RKO (cell line): ENCODE measurements at places on chromosomes 16 and 17.

DNA sequence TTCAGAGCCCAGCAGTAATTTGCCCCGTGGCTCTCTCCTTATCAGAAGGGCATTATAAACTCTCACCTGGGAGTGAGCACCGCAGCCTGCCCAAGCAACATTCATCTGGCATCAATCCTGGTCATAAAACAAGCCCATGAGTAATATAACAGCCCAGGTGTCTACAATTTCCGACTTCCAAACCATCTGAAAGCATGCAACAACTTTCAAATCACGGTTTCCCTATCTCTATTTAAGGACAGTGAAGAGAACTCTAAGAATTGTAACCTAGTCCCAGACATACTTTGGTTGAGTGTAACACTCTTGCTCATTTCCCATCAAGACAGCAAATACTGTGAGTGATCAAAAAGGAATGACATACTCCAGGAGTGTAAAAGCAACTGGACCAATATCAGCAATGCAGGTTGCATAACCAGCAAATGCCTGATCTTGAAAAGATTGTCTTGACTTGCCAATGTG lies 487.4 kb upstream of the SOX9 start:
- peak; percentile 8 for DNase-seq

GRCh38 chr17:80704381-80704819 lies 159.8 kb downstream of the RPTOR start:
- DNase-seq, result no peak

- peak; percentile 100 for DNase-seq
These were observed at the start of gene TMUB2 for GRCh38 chr17:44186307-44187130. Gene TMUB2, plus strand, starts transcription at chr17:44186972. Its CDS starts 737 bp downstream, at chr17:44187709.

DNA sequence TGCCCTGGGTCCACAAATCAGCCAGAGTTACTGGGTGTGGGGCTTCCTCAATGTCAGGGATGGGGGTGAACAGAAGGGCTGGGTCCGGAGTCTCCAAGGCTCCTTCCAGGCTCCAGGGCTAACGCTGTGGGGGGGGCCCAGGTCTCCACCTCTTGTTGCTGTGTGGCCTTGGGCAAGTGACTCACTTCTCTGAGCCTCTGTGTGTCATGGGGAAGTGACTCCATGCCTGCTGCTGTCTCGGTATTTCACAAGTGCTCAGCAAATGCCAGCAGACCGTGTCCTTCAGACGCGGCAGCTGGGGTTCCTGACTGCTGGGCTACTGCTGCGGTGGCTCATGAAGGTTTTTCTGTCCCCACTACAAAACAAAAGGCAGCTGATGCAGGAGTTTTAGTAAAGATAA lies 26.6 kb downstream of the JPH3 start:
- peak; percentile 50 for DNase-seq

DNA sequence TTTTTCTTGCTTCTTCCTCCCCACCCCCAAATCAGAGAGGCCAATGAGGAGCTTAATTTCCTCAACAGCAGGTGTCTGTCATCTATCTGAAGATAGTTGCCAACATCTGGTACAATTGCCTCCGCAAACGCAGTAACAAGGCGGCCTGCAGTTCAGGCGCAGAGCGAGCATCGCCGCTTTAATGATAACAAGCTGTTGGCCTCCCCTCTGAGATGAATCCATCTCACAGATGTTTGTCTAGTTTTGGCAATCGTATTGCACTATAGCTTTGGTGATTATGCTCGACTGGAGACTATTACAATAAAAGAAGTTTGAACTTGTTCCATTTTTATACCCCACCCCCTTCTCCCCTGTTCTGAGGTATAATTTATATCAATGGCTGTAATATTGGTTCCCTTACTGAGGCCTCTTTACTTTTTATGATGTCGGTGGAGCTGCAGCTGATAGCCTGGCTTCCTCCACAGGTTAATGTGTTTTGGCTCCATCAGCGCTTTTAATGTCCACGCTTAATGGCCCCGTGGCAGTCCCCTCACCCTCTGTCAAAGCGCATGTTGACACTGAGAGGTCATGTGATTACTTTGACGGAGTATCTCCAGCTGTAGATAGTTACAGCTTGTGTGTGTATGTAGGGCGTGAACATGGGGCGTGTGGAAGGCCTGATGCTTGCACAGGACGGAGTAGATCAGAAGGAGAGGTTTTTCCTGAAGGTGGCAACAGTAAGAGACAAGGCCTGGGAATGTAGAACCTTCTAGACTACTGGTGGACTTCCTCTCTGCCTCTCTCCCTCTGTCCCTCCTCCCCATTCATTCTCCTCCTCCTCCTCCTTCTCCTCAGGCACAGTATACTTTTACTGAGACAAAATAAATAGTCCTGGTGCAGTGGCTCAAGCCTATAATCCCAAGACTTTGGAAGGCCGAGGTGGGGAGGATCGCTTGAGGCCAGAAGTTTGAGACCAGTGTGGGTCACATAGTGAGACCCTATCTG lies 164.7 kb downstream of the MSI2 start:
- no peak for DNase-seq

DNA sequence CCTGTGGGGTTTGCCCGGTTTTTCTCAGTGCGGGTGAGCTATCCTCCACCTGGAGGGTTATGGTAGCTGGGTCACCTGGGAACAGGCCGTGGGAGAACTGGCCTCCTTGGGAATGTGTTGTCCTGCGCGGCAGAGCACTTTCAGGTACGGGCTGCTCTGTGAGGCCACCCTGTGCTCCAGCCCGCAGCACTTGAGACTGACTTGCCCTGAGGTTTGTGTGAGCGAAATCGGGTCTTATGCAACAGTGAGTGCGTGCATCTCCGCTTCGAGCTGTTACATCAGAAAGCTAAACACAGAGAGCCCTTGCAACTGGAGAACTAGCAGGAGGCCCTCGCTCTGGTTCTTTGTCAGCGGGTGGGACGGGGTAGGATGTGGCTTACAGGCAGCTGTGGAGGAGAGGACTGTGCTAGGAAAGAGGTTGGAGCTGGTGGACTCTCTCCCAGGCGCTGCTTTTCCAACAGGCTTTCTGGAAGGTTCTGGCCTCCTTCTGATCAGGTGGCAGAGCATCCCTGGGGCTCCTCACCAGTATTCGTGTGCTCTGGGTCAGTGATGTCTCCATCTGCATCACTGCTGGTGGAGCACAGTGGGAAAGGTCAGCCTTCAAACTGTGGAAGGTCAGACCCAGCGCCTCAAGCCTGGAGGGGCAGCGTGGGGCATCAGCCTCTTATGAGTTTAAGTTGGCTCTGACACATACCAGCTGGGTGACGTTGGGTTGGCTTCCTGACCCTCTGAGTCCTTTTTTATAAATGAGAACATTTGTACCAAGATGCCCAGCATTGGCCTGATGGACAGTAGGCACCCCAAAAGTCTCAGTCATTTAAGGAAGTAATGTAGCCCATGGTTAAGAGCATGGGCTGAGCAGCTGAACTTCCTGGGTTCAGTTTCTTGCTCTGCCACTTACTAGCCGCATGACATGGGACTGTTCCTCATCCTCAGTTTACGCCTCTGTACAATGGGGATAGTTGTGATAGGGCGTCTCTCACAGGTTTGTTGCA lies 76.3 kb downstream of the KSR1 start:
- no peak for DNase-seq
